CD4-positive, alpha-beta T cell (primary cell): ENCODE measurements at places on chromosomes 1 and 21. TPM values are rescaled to one million over a fixed set of nuclear protein-coding genes. Genes with fewer than 3 reads are reported as not detected.

SLFNL1 gene
- 0.17 TPM for total RNA-seq

A3GALT2 gene
- total RNA-seq, result not detected

LCE6A gene
- total RNA-seq, result not detected

- peaks cover 12% of the 10 kb centered on the region for H3K36me3 ChIP-seq
- H3K27ac ChIP-seq, result peak overlapping the region; percentile 2
- no peaks in the 10 kb centered on the region for H3K27me3 ChIP-seq
- H3K4me1 ChIP-seq, result peaks cover 51% of the 10 kb centered on the region
- no peak overlapping the region for H3K4me3 ChIP-seq
- DNase-seq, result no peak
These were observed 2.2 kb upstream of the POFUT2 start for GRCh38 chr21:45289655-45290515.

TEX38 gene
- not detected for total RNA-seq

DNA sequence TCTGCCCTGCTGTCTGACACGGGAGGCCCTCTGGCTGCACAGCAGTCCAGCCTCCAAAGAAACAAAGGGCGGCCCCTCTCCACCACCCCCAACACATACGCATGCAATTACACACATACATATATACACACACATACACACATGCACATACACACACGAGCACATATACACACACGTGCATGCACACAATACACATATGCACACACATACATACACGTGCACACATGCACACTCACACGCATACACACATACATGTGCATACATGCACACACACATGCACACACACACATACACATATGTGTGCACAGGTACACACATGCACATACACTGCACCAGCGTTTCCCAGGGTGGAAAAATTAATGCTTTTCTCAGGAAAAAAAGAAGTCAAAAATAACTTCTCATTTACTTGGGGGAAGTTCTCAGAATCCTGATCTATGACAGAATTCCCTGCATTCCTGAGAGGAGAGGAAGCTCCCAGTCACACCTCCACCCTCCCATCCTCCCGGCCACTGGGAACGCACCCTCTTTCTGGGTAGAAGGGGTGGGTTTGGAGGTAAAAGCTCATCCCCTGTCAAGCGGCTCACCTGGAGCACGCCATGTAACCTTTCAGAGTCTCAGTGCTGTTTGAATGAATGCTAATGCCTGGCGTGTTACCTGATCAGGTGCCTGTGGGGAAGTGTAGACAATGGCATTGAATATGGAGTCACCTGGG lies 33.1 kb upstream of the KLHDC7A start:
- H3K27ac ChIP-seq, result no peak overlapping the region
- H3K36me3 ChIP-seq, result no peaks in the 10 kb centered on the region
- H3K4me3 ChIP-seq, result no peak overlapping the region
- H3K4me1 ChIP-seq, result no peaks in the 10 kb centered on the region

DNA sequence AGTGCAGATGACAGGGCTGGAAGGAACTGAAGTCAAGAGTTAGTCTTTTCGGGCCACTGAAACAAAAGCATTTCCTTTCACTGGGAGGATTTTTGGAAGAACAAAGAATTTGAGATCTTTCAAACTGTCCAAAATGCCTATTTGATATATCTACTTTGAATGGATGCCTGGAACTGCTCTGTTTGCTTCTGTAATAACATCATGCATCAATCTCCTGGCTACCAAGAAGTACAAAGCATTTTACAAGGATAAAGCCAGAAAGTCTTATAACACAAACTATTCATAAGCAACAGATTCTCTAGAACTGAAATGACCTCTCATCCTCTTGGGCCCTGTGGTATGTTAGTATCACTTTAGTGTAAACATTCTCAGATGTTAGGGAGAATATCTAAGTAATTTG lies 18.2 kb upstream of the RHOU start:
- no peaks in the 10 kb centered on the region for H3K27me3 ChIP-seq
- H3K4me3 ChIP-seq, result no peak overlapping the region
- DNase-seq, result no peak
- no peaks in the 10 kb centered on the region for H3K36me3 ChIP-seq

PDZK1 gene
- not detected for total RNA-seq

OR2T35 gene
- not detected for total RNA-seq

GRCh38 chr21:43976661-43977060 lies 35.4 kb upstream of the TRAPPC10 start:
- DNase-seq, result no peak
- peaks cover 37% of the 10 kb centered on the region for H3K36me3 ChIP-seq
- H3K4me1 ChIP-seq, result peaks cover 5% of the 10 kb centered on the region
- no peaks in the 10 kb centered on the region for H3K27me3 ChIP-seq

- no peaks in the 10 kb centered on the region for H3K27me3 ChIP-seq
- H3K36me3 ChIP-seq, result no peaks in the 10 kb centered on the region
- no peak overlapping the region for H3K27ac ChIP-seq
These were observed 35.8 kb downstream of the OLFML2B start for GRCh38 chr1:161987872-161988271.

DNA sequence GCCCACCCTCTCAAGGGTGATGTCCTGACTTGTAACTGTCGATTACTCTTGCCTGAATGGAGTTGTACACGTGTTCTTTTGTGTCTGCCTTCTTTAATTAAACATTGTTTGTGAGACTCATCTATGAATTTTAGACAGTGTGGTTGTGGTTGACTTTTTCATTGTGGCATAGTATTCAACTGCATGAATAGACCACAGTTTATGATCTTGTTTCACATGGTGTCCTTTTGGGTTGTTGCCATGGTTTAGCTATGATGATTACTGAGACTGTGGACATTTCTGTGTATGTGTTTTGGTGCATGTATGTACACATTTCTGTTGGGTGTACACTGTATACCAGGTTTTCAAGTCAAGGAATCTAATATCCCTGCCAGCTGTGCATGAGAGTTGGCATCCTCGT lies 30.1 kb downstream of the PRMT2 start:
- H3K27ac ChIP-seq, result no peak overlapping the region
- H3K4me1 ChIP-seq, result peaks cover 18% of the 10 kb centered on the region
- peaks cover 30% of the 10 kb centered on the region for H3K36me3 ChIP-seq
- peaks cover 6% of the 10 kb centered on the region for H3K27me3 ChIP-seq

- H3K4me3 ChIP-seq, result peak overlapping the region; percentile 68
- DNase-seq, result peak; percentile 78
- H3K27ac ChIP-seq, result peak overlapping the region; percentile 97
- peaks cover 65% of the 10 kb centered on the region for H3K4me1 ChIP-seq
- H3K27me3 ChIP-seq, result no peaks in the 10 kb centered on the region
These were observed 6.1 kb downstream of the TNFRSF25 start for GRCh38 chr1:6459850-6460265.

DNA sequence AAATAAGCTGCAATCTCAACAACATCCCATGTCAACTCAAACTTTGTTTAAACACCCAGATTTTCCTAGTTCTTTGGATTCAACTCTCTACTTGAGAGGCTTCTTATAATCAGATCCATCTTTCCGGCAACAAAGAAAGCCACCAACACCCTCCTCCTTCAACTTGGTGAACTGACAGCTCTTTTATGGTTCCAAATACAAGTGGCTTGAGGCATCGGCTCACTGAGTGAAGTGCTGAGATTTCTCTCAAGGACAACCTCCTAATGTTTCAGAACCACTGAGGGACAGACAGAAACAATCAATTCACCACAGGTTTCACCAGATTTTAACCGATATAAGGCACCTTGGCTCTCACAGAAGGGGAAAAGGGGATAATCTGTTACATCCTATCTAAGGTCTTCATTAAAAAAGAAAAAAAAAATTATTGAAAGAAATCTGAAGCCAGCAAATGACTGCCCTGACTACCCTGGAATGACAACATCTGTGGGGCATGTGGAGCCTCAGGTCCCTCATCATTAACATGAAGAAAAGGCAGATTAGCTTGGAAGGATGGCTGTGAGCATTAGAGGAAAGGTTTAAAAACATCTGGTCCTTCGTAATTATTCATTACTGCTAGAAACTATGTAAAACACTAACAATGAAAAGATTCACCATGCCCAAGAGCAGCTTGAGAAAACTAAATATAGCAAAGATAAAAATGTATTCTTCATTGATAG lies 50.9 kb downstream of the PTPN14 start:
- DNase-seq, result no peak
- no peak overlapping the region for H3K27ac ChIP-seq
- H3K27me3 ChIP-seq, result no peaks in the 10 kb centered on the region
- no peak overlapping the region for H3K4me3 ChIP-seq
- no peaks in the 10 kb centered on the region for H3K4me1 ChIP-seq
- no peaks in the 10 kb centered on the region for H3K36me3 ChIP-seq

GRCh38 chr1:116134476-116134773 lies 23.2 kb downstream of the MAB21L3 start:
- no peak overlapping the region for H3K27ac ChIP-seq
- H3K27me3 ChIP-seq, result no peaks in the 10 kb centered on the region
- peaks cover 8% of the 10 kb centered on the region for H3K4me1 ChIP-seq
- DNase-seq, result no peak

RPE65 gene
- total RNA-seq, result not detected

- peak overlapping the region; percentile 88 for H3K4me3 ChIP-seq
- H3K27ac ChIP-seq, result peak overlapping the region; percentile 54
- peaks cover 67% of the 10 kb centered on the region for H3K4me1 ChIP-seq
- peak; percentile 45 for DNase-seq
- peaks cover 17% of the 10 kb centered on the region for H3K36me3 ChIP-seq
These were observed 106.0 kb downstream of the SLC45A1 start for GRCh38 chr1:8423692-8424538.

FYB2 gene
- not detected for total RNA-seq

DNA sequence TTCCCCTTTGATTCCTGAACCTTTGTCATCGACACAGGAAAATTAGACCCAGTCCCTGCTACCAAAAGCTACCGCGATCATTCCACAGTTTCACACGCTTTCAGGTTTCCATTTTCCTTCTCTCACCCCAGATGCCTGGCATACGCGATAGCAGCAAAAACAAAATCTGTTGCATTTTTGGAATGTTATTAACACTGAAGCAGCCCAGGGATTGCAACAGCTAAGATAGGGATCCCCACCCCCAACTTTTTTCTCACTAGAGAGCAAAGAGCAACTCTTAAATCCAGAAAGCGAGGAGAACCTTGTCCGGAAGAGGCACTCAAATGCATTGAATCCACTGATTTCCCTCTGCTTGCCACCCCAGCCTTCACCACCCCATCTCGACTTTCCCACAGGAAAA lies 8.9 kb downstream of the OVAAL start:
- no peaks in the 10 kb centered on the region for H3K36me3 ChIP-seq
- H3K27ac ChIP-seq, result no peak overlapping the region
- no peak overlapping the region for H3K4me3 ChIP-seq
- H3K27me3 ChIP-seq, result peaks cover 7% of the 10 kb centered on the region
- no peaks in the 10 kb centered on the region for H3K4me1 ChIP-seq

SPRR5 gene
- total RNA-seq, result not detected

LCE3E gene
- total RNA-seq, result not detected

GRCh38 chr1:85200463-85201339 lies at the start of gene SYDE2:
Gene SYDE2, minus strand, starts transcription at chr1:85201016. Its CDS starts 20 bp downstream, at chr1:85200996.
- H3K27me3 ChIP-seq, result no peaks in the 10 kb centered on the region
- H3K4me1 ChIP-seq, result peaks cover 16% of the 10 kb centered on the region

GRCh38 chr21:38925923-38926322 lies 120.2 kb downstream of the ETS2 start:
- H3K27ac ChIP-seq, result no peak overlapping the region
- H3K4me3 ChIP-seq, result no peak overlapping the region
- no peaks in the 10 kb centered on the region for H3K36me3 ChIP-seq
- no peaks in the 10 kb centered on the region for H3K4me1 ChIP-seq
- DNase-seq, result no peak
- H3K27me3 ChIP-seq, result peaks cover 6% of the 10 kb centered on the region

OR2W3 gene
- total RNA-seq, result 1.5 TPM

DNA sequence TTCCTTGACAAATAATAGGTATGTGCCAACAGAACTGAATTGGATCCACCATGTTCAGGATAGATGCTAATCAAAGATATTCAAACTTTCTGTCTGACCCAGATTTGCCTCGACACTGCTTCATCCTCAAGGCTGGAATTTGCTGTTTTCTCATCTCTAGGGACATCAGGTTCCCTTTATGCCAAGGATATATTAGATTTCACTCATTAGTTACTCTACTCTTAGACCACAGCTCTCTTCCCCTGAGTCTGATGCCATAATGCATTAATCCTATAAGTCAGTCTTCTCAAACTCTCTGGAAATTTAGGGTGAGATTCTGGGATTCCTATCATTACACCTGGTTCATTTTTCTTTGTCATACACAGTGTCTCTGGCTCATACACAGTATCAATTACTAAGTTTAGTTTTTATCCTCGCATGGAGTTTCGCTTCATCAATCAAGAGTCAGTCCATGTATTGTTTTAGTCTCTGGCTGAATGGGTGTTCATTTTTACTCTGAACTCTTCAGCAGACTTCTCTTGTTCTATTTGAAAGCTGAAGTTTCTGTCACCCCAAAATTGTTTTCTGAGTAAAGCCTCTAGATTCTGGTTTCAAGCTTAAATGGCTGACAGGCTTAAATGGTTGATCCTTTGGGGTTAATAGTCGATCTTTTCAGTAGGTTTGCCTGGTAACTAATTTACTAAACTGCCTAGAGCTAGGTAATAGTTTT lies 9.3 kb upstream of the DCAF6 start:
- H3K4me1 ChIP-seq, result no peaks in the 10 kb centered on the region
- no peak overlapping the region for H3K27ac ChIP-seq
- no peak overlapping the region for H3K4me3 ChIP-seq
- H3K27me3 ChIP-seq, result no peaks in the 10 kb centered on the region
- H3K36me3 ChIP-seq, result peaks cover 8% of the 10 kb centered on the region

DNA sequence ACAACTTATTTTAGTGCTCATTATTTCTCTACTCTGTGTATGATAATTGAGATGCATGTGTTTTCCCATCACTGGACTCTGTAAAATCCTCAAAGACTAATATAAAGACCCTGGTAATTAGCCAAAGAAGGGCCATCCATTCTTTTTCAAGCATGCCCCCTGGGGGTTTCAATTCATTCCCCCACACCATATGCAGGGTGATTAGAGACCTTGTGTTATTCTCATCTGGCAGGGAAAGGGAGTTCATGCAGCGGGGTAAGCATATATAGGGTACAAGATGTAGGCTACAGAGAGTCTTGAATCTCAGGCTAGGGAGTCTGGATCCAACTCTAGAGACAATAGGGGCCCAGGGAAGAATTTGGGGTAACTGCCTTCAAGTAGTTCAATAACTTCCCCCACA lies 166.5 kb downstream of the TNR start:
- H3K4me1 ChIP-seq, result no peaks in the 10 kb centered on the region
- H3K27ac ChIP-seq, result no peak overlapping the region
- H3K4me3 ChIP-seq, result no peak overlapping the region

DNA sequence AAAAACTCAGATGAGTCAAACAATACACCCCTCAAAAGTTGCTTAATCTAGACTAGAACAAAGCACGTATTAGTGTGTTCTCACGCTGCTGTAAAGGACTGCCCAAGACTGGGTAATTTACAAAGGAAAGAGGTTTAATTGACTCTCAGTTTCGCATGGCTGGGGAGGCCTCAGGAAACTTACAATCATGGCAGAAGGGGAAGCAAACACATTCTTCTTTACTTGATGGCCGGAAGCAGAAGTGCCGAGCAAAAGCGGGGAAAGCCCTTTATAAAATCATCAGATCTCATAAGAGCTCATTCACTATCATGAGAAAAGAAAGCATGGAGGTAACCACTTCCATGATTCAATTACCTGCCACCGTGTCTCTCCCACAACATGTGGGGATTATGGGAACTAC lies 10.1 kb downstream of the JAM2 start:
- H3K4me3 ChIP-seq, result no peak overlapping the region
- no peaks in the 10 kb centered on the region for H3K4me1 ChIP-seq
- no peaks in the 10 kb centered on the region for H3K36me3 ChIP-seq
- no peaks in the 10 kb centered on the region for H3K27me3 ChIP-seq
- H3K27ac ChIP-seq, result no peak overlapping the region

CFAP45 gene
- total RNA-seq, result 8.4 TPM

- no peaks in the 10 kb centered on the region for H3K36me3 ChIP-seq
- H3K27me3 ChIP-seq, result peaks cover 46% of the 10 kb centered on the region
- DNase-seq, result no peak
- no peak overlapping the region for H3K4me3 ChIP-seq
- no peaks in the 10 kb centered on the region for H3K4me1 ChIP-seq
- H3K27ac ChIP-seq, result no peak overlapping the region
These were observed 79.3 kb downstream of the DISP3 start for GRCh38 chr1:11558276-11558675.

SLC25A34 gene
- 2.8 TPM for total RNA-seq
